ENCODE measurements at places on chromosomes 16 and 17. TPM values are rescaled to one million over a fixed set of nuclear protein-coding genes. Genes with fewer than 3 reads are reported as not detected.

Gene MGRN1
- total RNA-seq = 40.2 TPM

Gene KCNH4
- 0.19 TPM for total RNA-seq

Gene PIK3R6
- total RNA-seq = not detected

Gene KCNH6
- total RNA-seq = 0.06 TPM

Gene KRTAP17-1
- total RNA-seq = not detected

Gene MEOX1
- 10.7 TPM for total RNA-seq

Gene ARL6IP1
- total RNA-seq = 358 TPM

Gene NIP7
- 18.8 TPM for total RNA-seq

Gene DUS2
- total RNA-seq = 10.5 TPM

Gene RAI1
- 7.0 TPM for total RNA-seq

Gene COX4I1
- 304 TPM for total RNA-seq

Gene CAPNS2
- 0.81 TPM for total RNA-seq

Gene TAC4
- not detected for total RNA-seq

Gene MARVELD3
- total RNA-seq = 0.25 TPM

Measured in bladder microvascular endothelial cell (primary cell).